ENCODE measurements at places on chromosomes 3 and 15. TPM values are rescaled to one million over a fixed set of nuclear protein-coding genes. Genes with fewer than 3 reads are reported as not detected.

The INSYN1 gene
- 14.8 TPM for total RNA-seq

The UROC1 gene
- not detected for total RNA-seq

The MUSTN1 gene
- 45.2 TPM for total RNA-seq

The SKIC8 gene
- 45.2 TPM for total RNA-seq

DNA sequence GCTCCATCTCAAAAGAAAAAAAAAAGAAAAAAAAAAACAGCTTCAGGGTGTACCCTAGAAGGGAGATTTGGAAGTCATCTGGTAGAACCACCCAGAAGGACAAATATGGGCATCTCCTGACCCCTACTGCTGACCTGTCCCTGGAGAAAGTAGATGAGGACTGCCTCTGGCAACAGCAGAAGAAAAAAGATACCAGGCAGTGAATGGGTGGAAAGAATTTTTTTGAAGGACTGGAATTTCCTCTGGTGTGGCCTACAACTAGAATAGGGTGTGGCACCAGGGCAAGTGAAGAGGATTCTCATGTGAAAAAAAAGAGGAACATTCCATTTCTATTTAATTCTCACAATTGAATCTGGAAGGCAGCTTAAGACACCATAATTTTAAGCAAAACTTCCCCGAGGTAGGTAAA, 3.1 kb downstream of the ANXA2 start:
- DNase-seq: peak; percentile 31

- peak; percentile 60 for DNase-seq
Measured at GRCh38 chr3:178170698-178171535, 365.3 kb upstream of the KCNMB2 start.

- DNase-seq: no peak
Measured at GRCh38 chr3:55203006-55203405, 275.1 kb upstream of the LRTM1 start.

DNA sequence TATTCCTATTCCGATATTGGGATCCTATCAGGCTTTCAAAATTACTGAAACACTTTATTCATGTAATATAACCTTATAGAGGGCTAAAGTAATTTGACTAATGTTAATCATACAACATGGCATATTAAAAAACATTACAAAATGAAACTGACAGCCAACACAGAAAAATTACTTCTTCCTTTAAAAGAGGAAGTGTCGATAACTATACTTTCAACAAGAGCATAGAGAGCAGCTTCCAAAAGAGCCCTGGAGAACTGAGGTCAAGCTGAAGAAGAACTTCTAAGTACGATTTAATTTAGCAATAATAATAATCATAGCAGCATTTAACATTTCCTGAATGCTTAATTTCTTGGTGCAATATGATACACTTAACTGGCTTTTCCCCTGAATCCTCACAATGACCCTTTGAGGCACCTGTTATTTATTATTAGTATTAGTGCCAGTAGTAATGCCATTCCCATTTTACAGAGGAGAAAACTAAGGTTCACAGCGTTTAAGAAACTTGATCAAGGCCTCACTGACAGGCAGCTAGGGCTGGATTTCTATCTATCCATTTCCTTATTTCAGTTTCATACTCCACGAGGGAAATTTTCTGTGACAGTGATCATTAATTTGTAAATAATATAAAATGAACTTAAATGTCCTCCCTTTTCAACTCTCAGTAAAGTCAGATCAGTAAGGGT, 181.6 kb downstream of the CFAP20DC start:
- DNase-seq: no peak

DNA sequence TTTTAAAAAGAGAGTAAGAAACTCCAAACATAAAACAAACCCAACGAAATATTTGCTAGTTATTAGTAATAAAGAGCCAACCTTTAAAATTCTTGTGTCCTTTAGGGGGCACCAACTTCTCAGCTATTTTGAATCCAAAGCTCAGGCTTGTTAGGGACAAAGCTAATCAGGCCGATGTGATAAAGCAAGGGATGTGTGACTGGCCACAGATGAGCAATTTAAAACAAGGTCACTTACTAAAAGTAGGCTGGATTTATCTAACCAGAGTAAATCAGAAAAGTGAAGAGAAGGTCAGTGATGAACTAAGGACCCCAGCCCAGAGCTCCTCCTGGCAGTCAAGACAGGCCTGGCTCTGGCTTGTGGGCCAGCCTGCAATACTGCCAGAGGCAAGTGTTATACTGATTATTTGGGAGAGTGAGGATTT, 108.5 kb downstream of the CYP19A1 start:
- DNase-seq: peak; percentile 54

DNA sequence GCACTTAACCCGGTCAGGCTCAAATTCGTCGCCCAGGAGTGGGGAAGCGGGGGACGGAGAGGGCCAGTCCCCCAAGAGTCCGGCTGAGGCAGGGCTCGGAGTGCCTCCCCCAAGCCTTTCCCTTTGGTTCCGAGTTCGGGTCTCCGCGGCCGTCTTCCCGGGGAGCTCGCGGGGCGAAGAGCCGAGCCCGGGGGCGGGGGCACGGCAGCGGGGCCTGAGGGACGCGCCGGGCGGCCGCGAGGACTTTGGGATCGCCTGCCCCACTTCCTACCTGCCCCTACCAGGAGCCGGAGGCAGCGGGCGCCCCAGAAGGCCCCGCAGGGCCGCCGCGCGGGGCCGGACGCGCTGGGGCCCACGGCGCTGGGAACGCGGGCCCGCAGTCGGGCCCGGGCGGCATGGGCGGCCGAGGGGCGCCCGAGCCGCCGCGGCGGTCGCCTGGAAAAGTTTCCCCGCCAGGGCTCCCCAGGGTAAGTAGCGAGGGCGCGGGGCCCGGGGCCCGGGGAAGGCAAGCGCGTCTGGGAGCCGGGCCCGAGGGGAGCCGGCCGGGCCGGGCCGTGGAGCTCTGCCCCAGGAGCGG, 2.8 kb downstream of the FURIN start:
- peak; percentile 52 for DNase-seq

DNA sequence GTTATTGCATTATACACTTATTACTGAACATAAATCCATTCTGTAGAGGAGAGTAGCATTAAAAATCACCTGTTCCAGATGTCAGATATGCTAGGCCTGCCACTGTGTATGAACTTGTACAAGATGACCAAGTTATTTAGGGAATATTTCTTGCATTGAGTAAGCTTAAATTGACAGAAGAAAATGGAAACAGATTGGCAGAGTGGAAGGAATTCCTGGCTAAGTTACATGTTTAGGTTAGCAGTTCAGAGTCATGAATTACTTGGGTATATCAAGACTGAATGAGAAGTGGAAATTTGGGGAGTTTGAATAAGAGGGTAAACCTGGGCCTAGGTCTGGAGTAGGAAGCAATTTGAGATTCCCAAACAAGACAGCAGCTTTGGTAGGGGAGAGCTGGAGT, 44.6 kb downstream of the ARHGAP31 start:
- no peak for DNase-seq

DNA sequence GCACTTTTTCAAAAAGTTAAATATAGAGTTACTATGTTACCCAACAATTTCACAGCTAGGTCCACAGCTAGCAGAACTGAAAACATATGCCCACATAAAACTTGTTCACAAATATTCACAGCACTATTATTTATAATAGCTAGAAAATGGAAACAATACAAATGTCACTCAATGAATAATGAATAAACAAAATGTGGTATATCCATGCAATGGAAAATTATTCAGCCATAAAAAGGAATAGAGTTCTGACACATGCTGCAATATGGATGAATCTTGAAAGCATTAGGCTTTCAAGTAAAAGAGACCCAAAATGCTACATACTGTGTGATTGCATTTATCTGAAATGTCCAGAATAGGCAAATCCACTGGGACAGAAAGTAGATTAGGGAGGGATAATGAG, 111.9 kb downstream of the MECOM start:
- no peak for DNase-seq

- no peak for DNase-seq
Measured at GRCh38 chr3:174859756-174860155, 622 bp downstream of the NAALADL2 start.

DNA sequence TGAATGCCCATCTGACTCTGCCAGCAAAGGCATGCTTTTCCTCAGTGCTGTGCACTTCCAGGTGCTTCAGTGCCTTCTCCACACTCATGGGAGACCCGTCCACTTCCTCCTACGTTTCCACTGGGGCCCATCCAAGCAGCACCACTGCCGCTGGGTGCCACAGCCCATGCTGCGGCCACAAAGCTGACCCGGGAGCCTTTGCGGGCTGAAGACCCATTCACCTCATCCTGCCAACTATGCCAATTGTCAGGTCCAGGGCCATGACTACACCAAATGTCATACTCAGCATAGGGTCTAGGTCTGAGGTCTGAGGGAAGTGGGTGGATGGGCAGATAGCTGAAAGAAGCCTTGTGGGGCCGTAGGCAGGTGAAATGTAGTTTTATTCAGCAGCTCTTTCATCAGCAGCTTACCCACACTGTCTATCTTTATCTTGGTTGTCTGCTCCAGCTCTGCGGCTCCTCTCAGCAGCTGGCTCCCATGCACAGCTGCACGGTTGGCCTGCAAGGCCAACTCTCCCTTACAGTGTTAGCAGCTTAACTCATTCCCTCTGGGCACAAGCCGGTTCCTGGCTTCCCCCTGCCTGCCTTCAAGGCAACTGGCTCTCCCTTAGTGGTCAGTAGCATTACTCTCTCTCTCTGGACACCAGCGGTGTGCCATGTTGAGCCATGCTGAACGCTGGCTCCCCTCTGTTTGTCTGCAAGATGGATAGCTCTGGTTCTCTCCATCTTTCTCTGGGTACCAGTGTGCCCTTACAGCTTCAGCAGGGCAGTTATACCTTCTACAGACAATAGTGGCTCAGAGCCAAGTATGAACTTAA, 63.7 kb upstream of the SIAH2 start:
- peak; percentile 26 for DNase-seq

DNA sequence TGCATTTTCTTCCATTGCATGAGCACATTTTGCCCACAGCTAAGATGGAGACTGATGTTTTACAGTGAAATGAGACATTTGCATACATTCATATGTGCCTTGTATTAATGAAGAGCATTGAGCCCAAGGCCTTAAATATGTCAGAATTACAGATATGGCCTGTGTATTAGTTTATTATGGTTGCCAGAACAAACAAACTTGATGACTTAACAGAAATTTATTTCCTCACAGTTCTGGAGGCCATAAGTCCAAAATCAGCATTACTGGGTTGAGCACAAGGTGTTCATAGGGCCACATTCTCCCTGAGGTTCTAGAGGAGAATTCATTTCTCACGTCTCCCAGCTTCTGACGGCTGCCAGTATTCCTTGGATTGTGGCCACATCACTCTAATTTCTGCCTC, 302.6 kb upstream of the TGFBR2 start:
- no peak for DNase-seq

GRCh38 chr15:25877681-25878080, 14.6 kb upstream of the ATP10A start:
- DNase-seq: no peak

DNA sequence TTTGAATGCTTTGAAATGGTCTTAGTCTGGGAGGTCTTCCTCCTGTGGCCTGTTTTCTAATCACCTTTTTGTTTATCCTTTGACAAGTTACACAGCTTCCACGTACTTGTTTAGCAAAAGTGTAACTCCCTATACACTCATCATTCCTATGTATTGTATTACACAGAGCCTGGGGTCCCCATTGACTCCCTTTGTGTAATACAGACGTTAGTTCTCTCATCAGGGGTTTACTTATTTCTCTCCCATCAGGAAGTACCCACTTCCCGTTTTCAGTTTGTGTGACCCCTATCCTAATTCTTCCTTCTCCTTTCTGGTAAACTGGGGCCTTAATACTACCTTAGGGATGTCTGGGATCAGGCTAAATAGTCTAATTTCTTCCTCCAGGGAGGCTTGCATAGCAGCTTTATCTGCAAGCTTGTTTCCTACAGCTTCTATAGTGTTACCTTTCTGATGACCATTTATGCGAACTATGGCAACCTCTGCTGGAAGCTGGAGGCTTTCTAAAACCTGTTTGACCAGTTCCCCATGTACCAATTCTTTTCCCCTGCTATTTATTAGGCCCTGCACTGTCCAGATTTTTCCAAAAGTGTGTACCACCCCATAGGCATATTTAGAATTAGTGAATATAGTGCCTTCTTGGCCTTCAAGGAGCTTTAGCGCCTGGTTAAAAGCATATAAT, 22.4 kb downstream of the ARL8B start:
- no peak for DNase-seq

- no peak for DNase-seq
Measured at GRCh38 chr15:55676507-55676906, 66.4 kb downstream of the PRTG start.

- DNase-seq: no peak
Measured at GRCh38 chr15:73751899-73752805, 999 bp downstream of the INSYN1 start.

DNA sequence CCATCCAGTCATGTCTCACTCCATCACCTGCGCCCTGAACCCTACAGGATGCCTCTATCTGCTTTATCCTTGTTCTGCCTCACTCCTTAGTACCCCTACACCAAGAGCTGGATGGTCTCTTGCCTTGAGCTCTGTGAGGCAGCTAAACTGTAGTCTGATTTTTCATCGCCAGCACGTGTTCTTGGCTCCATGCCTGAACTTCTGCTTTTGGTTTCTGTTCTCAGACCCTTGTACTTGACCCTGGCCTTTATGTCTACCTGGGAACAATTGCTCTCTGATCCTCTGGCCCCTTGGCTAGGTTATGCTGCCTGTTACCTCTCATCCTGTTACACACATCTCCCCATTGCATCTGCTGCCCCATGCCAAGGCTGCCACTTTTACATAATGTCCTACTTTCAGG, 318.0 kb upstream of the LMCD1 start:
- DNase-seq: no peak

Data from tongue (tissue), 3 donors.